ENCODE measurements at places on chromosomes 11 and 22.

DNA sequence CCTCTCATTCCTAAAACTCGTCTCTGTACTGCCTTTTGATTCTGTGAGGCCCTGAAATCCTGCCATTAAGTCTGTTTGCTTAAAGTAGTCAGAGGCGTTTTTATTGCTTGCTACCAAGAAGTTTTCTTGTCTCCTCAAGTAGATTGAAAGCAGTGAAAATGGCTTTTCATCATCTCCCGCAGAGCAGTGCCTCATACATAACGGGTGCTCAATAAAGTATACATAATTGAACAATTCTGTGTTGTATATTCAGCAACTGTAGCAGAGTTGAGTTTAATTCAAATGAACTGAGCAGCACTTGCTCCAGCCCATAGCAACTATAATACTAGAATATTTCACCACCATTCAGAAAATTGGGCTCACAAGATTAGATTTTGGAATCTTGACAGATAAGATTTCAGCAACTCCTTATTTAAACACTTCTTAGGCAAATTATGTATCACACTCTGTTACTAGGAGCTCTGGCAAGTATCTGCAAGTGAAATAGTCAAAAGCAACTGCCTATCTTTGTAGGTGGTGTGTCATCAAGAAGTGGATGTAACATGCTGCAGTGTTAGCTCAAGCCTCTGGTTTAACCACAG, 20.0 kb downstream of the FIBIN start:
- DNase-seq, result peak; percentile 73

DNA sequence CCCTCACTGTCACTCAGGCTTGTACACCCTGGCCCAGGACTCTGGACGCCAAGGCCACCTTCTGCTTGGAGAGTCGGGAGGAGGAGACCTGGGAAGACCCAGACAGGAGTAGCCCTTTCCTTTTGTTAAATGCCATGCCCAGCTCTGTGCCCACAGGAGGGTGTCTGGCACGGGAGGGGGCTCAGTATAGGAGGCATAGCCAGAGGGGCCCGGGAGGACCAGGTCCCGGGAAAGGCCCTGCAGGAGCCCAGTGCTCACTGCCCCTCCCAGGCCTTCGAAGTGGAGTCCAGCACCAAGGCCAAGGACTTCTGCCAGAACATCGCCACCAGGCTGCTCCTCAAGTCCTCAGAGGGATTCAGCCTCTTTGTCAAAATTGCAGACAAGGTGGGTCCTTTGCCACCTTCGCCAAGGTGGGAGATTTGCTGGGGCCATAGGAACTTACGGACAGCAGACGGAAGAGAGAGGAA, 79.0 kb downstream of the MYO7A start:
- DNase-seq, result no peak

- DNase-seq, result no peak
Measured at GRCh38 chr11:62144641-62145255, 20.9 kb downstream of the INCENP start.

GRCh38 chr22:25235547-25236290, 16.3 kb downstream of the CRYBB2 start:
- DNase-seq, result peak; percentile 73

GRCh38 chr11:60500276-60500910, 7.8 kb downstream of the MS4A12 start:
- peak; percentile 1 for DNase-seq

GRCh38 chr11:104895634-104896033, 2.6 kb downstream of the CASP12 start:
- no peak for DNase-seq
